ENCODE measurements at places on chromosomes 12 and 14.

DNA sequence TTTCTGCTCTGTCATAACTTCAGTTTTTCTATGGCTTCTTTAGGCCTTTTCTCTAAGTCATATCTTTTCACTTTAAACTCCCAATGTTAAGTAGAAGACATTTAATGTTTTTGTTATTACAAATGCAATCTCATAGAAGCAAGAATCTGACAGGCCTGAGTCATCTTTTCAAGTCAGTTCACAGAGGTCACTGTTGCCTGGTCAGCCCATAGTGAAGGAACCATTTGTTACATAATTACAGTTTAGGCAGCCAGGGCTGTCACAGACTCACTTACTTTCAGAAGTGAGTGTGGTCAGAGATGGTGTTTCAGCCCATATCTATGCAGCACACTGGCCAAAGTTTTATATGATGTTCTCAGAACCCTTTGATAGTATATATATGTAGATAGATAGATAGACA is 46.5 kb downstream of the CCER1 start:
- no peak for DNase-seq

- no peak for DNase-seq
Measured at GRCh38 chr14:39459795-39460478, 27.7 kb upstream of the FBXO33 start.

DNA sequence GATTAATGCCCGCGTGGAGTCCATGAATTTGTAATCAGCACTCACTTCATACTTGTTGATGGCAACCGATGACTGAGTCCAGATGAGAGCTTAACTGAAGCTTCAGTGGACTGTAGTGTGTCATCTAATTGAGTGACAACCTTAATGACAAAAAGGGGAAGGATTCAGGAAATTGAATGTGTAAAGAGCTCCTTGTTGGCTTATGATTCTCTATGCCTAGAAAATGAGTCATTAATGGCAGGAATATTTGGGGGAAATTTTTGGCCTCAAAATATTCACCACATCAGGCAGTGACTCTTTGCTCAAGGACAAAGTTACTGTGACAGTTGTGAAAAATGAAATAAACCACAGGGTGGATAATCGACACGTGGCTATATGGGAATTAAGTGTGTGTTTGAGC is 55.3 kb upstream of the STON2 start:
- DNase-seq, result no peak

- DNase-seq, result no peak
Measured at GRCh38 chr14:68688872-68689371, 103.9 kb downstream of the ZFP36L1 start.

DNA sequence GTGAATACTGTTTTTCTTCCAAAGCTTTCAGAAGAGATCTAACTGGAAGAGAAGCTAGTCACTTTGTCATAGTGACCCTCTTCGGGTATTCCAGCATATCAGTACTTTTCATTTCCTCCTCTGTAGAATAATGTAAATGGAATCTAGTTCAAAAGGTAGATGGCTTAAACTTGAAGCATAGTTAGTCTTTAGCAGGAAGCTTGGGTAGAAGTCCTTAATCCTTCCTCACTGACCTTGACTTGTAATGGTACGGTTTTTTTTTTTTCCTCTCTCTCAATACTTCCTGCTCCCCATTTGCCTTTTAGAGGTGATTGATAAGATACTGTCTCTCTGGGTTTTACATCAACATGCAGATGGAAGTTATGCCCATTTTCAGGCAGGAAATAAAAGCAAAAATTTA is 1.7 kb downstream of the FBXO34 start:
- DNase-seq, result no peak

DNA sequence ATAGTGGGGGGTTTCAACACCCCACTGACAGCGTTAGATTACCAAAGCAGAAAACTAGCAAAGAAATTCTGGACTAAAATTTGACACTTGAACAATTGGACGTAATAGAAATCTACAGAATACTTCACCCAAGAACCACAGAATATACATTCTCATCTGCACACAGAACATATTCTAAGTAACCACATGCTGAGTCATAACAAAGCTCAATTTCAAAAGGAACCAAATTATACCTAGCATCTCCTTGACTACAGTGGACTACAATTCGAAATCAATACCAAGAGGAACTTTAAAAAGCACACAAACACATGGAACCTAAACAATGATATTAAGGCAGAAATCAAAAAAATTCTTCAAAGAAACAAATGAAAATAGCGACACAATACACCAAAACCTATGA is 871.6 kb upstream of the MDGA2 start:
- no peak for DNase-seq

- DNase-seq, result no peak
Measured at GRCh38 chr12:26760657-26761293, 72.2 kb downstream of the ITPR2 start.

- no peak for DNase-seq
Measured at GRCh38 chr12:18496156-18496555, 234.8 kb downstream of the PIK3C2G start.
